ENCODE measurements at places on chromosomes 4 and X. TPM values are rescaled to one million over a fixed set of nuclear protein-coding genes. Genes with fewer than 3 reads are reported as not detected.

DNA sequence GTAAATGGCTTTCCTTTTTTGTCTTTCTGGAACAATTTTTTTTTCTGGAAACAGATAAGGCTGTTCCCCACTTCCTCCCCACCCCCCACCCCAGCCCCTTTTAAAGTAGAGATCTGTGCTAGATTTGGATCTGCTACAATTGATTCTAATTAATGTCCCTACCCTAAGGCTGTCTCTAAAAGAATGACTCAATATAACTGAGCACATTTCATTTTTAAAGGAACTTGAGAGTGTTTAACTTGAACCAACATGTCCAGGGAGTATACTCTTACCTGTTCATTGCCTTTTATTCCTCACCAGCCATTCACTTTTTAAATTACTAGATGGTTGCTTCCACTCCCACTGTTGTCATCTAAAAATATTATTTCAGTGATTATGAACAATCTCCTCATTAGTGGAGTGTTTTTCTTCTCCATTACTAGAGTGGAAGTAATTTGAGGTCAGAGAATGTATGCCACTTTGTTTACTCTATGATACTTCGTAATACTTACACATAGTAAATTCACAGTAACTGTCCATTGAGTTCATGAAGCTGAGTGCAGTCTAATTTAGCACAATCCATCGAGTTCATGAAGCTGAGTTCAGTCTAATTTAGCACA lies 14.1 kb upstream of the CNOT6L start:
- no peak for DNase-seq

- DNase-seq = no peak
These were observed 7.5 kb downstream of the ADD1 start for GRCh38 chr4:2850966-2851798.

MAGEA4 gene
- not detected for total RNA-seq

DNA sequence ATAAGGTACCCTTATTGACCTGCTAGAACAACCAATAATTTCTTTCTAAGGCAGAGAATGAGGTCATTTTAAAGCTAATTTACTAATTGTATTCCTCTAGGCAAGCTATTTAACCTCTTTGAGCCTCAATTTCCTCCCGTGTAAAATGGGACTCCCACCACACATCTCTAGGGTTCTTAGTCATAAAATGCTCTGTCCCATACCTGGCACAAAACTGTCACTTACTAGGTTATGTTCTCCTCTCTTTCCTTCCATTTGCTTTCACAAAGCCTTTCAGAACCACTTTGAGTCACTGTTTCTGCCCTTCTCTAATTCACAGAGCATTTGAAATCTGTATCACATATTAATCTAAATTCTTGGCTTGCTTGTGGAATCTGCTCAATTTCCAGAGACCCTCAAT lies 2.4 kb upstream of the GPR82 start:
- no peak for DNase-seq

DNA sequence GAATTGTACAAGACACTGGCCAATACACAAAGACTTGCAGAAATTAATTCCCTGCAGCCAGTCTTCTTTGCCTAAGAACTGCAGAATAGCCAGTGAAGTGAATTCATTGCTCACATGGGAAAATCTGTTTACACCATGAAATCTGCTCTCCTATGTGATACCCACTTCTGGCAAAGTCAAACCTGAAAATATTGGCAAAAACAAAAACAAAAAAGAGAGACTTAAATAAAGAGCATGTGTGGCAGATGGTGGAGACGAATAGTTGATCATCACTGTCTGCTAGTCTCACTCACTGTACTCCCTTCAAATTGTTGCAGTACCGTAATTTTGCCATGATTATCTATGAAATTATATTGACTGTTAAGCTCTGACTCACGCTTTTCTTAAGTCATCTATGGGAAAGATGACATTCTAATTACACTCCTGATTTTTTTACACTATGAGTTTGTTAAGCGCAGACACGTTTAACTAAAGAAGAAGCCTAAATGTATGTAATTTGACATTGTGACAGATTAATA lies 406.8 kb downstream of the PCDH7 start:
- DNase-seq = no peak

CRLF2 gene
- not detected for total RNA-seq
